Transverse colon (tissue), 4 donors: ENCODE measurements at places on chromosomes 1 and 21.

DNA sequence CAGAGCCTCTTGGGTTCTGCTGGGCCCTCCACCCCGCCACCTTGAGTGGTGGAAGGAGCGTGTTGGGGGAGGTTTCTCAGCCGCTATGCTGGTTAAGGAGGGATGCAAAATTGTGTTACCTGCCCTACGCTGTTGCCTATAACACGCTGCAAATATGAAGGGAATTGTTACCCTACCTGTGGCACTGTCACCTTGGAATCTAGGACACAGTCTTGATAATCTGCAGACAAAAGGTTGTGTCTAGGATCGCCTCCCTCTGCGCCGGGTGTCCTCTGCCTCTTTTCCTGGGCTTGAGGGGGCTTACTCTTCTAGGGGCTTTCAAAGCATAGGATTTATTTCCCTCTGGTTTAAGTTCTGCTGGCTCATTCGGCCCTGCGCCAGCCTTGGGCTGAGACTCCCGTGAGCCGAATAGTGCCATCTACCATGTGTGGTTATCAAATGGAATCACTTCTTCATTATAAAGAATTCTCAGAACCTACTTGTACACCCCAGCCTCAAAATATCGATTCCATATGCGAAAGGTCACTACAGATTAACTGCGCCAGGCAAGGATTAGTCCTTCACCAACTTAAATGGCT lies 697 bp downstream of the SLC22A15 start:
- DNase-seq, result no peak

DNA sequence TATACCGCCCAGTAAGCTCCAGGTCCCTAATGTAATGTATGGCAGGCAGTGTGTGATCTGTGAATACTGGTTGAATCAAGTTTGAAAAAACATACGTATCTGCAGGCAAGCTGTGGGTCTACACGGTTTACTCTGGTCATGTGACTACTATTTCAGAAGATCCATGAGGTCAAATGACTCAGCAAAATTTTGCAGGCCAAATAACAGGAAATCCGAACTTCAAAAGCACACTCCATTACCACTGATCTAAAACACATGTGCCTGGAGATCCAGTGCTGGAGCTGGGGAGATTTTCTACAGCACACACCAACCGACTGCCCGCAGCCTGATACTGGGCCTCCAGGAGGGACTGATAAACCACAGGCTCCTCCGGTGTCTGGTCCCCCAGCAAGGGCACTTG lies 64.5 kb upstream of the SLC44A3 start:
- no peak for DNase-seq

GRCh38 chr1:106517224-106517623 lies 539.2 kb upstream of the PRMT6 start:
- DNase-seq, result no peak

- no peak for DNase-seq
These were observed 6.0 kb upstream of the DUSP10 start for GRCh38 chr1:221747839-221748238.

DNA sequence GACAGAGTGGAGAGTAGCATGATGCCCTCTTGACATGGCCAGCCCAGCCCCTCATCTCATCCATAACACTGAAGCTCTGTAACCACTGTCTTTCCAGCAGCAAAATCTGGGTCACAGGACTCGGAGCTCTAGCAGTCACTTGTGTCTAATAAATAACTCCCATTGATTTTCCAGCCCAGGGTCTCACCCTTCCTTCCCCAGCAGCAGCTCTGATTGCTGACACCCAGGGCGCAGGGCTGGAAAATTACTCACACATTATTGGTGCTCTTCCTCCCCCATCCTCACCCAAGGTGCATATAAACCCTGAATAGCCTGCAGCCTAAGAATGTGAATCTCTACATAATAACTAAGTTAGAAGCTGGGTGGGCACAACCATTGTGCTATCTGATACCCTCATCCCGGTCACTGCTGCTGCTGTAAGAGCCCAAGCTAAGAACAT lies 21.1 kb upstream of the OR10J5 start:
- DNase-seq, result no peak
